ENCODE measurements at places on chromosomes 6 and 20. TPM values are rescaled to one million over a fixed set of nuclear protein-coding genes. Genes with fewer than 3 reads are reported as not detected.

- no peak for DNase-seq
These were observed 65.7 kb downstream of the EPM2A start for GRCh38 chr6:145669627-145670034.

GRCh38 chr6:155854787-155855186 is 399.1 kb upstream of the NOX3 start:
- no peak for DNase-seq

The OLIG3 gene
- not detected for total RNA-seq

DNA sequence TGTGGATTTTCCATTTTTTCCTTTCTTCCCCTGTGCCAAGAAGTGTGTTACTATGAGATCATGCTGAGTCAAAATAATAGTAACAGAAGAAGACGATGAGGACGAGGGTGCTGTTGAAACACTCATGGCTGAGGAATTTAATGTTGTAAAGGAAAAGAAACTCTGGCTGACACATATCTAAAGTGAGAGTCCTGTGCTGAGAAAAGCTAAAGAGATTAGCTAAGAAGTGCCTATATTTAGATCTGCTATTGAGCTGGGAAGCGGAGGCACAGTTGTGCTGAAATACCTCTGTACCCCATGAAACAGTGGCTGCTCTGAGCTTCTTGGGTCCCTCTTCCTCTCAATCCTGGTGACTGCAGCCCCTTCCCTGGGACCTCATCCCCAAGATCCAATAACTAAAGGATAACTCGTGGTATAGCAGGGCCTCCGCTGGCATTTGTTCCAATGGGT is 1.1 kb upstream of the SYTL3 start:
- no peak for DNase-seq

The LHFPL5 gene
- total RNA-seq = 3.0 TPM

GRCh38 chr20:50434321-50434652 is 75.9 kb upstream of the PTPN1 start:
- DNase-seq = no peak

The TSHZ2 gene
- 2.2 TPM for total RNA-seq

The ANKRD66 gene
- total RNA-seq = not detected

- no peak for DNase-seq
These were observed 502.2 kb upstream of the JARID2 start for GRCh38 chr6:14743474-14744211.

- DNase-seq = no peak
These were observed 49.6 kb downstream of the KIZ start for GRCh38 chr20:21175433-21175832.

DNA sequence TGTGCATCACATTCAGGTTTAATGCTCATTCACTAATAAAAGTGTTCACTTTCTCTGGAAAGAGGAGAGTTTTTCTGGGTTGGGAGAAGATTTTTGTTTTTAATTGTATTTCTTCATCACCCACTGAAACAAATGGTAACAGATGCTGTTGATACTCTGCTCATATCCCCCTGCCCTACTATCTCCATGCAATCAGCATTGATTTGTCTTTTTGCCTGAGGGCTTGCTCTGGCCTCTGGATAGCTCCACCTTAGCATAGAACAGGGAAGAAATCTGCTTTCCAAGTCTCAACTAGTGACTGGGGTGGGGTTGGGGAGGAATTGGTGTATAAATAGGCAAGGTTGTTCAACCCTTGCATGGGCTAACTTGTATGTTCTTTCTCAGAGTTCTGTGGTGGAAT is 296.4 kb downstream of the KHDRBS2 start:
- DNase-seq = no peak

- no peak for DNase-seq
These were observed 17.8 kb downstream of the TMEM30A start for GRCh38 chr6:75266716-75267291.

GRCh38 chr6:93391965-93392364 is 27.4 kb downstream of the EPHA7 start:
- DNase-seq = no peak

DNA sequence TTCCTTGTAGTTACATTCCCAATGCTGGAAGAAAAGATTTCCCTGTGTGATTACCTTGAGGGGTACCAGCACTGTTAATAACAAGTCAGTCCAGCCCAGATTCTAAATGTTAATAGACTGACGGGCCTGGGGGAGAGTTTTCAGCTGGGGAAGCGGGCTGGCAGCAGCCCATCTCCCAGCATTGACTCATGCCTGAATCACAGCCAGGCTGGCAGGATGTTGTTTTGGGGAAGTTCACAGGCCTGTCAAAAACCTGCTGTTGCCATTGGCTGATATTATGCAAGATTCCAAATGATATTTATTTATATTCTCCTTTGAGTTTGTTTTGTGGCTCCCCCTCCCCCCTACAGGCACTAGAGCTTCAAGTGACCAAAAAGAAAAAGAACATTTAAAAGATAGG is 213.9 kb upstream of the CNR1 start:
- no peak for DNase-seq

The RNF182 gene
- 0.79 TPM for total RNA-seq

DNA sequence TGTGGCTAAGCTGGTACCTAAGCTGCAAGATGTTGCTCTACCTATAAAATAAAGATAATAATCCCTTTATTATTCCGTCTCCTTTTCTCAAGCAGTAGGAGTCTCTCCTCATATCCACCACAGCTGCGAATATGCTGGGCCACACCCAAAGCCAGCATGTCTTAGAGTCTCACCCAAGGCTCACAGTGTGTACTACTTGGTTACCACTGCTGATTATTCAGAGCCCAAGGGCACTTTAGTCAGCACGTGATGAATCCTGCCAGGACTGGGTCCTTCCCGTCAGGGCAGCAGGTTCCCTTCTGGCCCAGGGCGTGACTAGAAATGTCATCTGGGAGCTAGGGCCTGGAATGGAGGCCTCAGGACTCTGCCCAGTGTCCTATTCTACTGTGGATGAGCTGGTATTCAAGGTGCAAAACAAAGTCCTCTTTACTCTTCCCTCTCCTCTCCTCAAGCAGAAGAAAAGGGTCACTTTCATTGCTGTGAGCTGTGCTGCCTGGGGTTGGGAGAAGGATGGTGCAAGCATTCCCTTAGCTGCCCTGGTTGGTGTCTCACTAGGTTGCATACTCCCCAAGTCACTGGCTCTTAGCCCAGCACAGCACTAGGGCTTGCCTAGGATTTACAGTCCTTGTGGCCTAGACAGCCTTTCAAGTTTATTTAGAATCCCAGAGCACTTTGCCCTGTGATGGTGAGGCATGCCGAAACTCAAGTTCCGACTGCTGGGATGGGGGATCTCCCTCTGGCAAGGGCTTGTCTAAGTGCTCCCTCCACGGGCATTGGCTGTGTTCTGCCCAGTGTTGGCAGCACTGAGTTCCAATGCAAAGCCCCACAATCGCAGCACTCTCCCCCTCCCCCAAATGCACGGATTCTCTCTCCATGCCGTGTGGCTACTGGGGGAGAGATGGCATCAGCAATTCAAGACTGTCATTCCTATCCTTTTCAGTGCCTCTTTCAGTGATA is 320.2 kb downstream of the BTBD9 start:
- DNase-seq = no peak

The MAP1LC3A gene
- total RNA-seq = 19.7 TPM

The NCOA6 gene
- 11.1 TPM for total RNA-seq

DNA sequence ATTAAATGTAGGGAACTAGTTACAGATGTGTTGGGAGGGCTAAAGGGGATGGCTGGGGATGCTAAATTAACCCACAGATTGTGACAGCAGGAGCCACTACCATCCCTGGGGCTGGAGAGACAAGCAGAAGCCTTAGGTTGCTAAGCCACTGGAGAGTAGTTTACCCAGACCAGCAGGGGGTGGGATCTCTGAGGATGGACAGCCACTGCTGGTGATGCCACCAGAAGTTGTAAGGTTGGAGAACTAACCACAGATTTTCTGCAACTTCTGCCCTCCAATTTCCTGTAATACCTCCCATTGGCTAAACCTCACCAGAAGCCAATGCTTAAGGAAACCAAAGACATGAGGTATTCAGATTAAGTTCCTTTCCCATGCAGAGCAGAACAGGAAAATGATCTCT is 139.6 kb upstream of the NOX3 start:
- DNase-seq = no peak

GRCh38 chr20:49935746-49936152 is 448 bp upstream of the RNF114 start:
- no peak for DNase-seq

DNA sequence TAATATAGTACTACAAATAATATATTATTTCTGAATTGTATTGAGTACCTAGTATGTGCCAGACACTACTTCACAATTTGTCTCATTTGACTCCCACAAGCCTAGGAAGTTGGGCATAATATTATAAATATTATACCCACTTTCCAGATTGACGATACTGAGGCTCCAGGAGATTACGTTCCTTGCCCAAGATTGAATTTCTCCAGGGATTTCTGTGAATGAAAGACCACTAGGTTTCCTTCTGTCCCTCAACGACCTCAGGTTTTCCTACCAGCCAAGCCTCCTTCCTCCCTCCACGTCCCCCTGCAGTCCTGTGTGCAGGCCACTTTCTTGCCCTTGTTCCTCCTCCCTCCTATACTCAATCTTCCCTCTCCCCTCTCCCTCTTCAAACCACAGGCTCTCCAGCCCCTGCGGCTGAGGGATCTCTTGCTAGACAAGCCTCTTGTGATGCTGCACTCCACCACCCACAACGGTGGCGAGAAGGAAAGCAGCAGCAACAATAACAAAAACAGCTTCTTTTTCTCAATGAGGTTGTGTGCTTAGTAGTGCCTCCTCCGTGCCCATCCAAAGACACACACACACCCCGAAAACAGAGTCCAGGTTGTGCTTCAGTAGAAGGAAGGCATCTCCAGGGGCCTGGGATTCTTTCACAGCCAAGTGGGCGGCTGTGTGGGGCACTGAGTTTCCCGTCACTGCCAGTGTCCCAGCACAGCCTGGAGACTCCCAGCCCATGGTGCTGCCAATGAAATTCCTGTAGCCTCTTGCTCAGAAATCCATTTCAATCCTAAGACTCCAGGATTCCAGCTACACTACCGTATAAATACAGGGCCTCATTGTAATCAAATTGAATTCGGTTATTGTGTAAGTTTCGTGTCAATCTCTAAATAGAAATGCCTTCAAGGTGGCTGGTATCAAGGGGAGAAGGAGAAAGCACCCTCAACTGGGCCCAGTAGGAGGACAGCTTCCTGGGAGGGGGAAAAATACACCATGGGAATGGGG is 94.4 kb downstream of the NCR2 start:
- no peak for DNase-seq

GRCh38 chr6:146598772-146599405 is at the start of gene ADGB:
Gene ADGB (plus strand): TSS chr6:146598972. CDS start chr6:146599041, 69 bp downstream.
- DNase-seq = peak; percentile 59

DNA sequence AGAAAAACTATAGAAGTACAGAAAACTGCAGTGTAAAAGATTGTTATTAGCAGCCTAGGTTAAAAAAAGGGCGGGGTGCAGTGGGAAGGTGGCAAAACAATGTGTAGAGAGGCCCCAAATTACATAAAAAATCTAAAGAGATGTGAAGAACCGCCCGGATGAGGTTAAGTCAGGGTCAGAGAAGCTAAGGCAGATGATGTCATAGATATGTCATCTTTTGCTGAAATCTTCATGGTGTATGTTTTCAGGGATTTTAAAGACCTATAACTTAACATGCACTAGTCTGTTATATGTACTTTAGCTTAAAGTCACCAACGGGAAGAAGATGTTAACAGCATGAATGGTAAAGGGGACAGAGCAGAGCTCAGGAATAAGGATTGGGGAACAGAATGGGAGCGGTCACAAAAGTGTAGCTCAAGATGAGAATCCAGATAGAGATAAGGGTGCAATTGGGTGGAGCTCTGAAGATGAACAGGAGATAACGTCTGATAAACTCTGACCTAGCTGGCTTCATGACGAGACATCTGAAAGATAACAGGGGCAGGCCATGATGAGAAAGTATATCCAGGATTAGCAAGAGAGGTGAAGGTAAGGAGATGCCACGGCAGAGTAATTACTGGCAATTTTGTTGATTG is 83.4 kb downstream of the TFAP2A start:
- no peak for DNase-seq

The PI3 gene
- total RNA-seq = 0.67 TPM

The AVP gene
- total RNA-seq = not detected

DNA sequence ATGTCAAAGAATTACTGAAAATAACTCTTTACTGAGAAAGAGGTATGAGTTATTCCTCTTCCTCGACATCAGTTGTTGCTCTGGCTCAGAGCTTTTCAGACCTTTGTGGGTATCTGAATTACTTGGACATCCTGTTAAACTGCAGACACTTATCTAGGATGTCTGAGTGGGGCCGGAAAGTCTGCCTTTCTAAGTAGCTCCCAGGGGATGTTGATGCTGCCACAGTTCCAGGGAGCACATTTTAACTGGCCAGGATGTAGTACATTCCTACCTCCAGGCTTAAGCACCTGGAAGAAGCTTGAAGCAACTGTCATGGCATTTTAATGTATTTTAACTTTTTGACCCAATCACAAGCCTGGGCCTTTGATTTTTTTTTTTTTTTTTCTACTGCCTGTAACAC is 265.8 kb upstream of the PLCB4 start:
- no peak for DNase-seq
